Stimulated activated CD4-positive, alpha-beta T cell treated with anti-CD3 and anti-CD28 coated beads, Interleukin-1b, Interleukin-23, amount 100 ng/mL, for 1 hour (primary cell): ENCODE measurements at places on chromosomes 13 and 19.

GRCh38 chr19:39582442-39582841 lies 19.9 kb upstream of the LGALS13 start:
- DNase-seq = no peak

GRCh38 chr19:29266603-29267002 lies 53.7 kb upstream of the UQCRFS1 start:
- no peak for DNase-seq

DNA sequence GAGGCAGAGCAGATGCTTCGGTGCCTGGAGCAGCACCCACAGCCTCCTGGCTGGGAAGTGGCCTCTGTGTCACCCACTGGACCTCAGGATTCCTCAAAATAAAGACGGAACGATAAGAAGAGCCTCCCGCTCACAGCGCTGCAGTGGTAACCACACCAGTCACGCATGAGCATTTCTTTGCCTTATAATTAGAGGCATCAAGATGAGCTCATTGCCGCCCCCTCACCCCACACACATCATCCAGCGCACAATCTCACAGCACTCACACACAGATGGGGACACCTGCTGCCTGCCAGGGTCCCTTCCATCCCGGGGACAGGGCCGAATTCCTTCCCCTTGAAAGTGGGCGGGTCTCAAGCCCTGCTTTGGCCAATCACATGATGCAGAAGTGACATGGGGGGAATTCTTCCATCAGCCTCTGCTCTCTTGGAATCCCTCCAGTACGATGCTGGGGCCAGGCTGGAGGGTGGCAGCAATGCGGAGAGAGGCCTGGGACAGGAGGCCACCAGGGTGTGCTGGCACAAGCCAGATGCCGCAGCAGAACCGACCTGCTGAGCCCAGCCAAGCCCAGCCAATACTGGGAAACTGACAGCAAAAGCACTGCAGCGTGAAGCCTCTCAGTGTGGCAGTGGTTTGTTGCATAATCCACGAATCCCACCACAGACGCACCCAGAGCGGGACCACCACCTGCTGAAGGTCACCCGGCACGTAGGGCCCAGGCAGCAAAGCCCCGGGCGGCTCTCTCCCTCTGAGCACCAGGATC lies 16.0 kb downstream of the PIP5K1C start:
- DNase-seq = no peak

GRCh38 chr13:33728271-33729037 lies 89.5 kb upstream of the RFC3 start:
- DNase-seq = no peak

GRCh38 chr13:102233566-102234208 lies 168.2 kb downstream of the FGF14 start:
- no peak for DNase-seq

DNA sequence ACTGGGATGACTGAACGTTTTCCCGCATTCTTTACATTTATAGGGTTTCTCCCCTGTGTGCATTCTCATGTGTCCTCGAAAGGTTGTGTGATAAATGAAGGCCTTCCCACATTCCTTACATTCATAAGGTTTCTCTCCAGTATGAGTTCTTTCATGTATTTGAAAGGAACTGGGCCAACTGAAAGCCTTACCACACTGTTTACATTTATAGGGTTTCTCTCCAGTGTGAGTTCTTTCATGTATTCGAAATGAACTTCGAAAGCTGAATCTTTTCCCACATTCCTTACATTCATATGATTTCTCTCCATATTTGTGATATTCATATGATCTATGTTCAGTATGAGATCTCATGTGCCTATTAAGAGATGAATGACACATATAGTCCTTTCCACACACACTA lies 19.4 kb downstream of the ZNF709 start:
- no peak for DNase-seq

GRCh38 chr13:51287758-51288157 lies 51.7 kb upstream of the SERPINE3 start:
- DNase-seq = no peak
